ENCODE measurements at places on chromosomes 4 and X. TPM values are rescaled to one million over a fixed set of nuclear protein-coding genes. Genes with fewer than 3 reads are reported as not detected.

BMP3 gene
- total RNA-seq: not detected

SH2D1A gene
- not detected for total RNA-seq

ACE2 gene
- not detected for total RNA-seq

CCNA2 gene
- 9.3 TPM for total RNA-seq

DCAF4L1 gene
- 0.24 TPM for total RNA-seq

FATE1 gene
- not detected for total RNA-seq

- H3K4me3 ChIP-seq: no peak overlapping the region
- no peak overlapping the region for H3K27ac ChIP-seq
- peak; percentile 55 for DNase-seq
- H3K4me1 ChIP-seq: no peaks in the 10 kb centered on the region
- H3K27me3 ChIP-seq: no peaks in the 10 kb centered on the region
These were observed 18.9 kb downstream of the TMEM175 start for GRCh38 chr4:951186-951585.

DNA sequence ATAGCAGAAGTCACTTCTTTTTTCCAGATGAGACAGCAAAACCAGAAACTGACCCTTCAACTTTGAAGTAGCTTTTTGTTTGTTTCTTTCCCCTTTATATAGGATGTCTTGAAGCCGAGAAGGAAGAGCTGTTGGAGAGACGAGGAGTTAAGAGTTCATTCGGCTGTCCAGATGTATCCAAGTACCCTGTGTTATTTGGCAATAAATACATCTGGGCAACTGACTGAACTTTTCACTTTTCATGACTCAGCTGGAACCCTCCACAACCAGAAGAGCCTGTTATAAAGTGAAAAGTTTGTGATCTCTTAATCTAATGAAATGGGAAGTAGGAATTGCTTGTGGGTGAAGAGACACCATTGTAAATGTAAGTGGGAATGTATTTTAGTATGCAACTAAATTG lies 131.2 kb downstream of the HTR2C start:
- H3K27ac ChIP-seq: no peak overlapping the region
- peaks cover 3% of the 10 kb centered on the region for H3K27me3 ChIP-seq
- no peak for DNase-seq

- H3K27me3 ChIP-seq: no peaks in the 10 kb centered on the region
- no peak for DNase-seq
- H3K4me3 ChIP-seq: no peak overlapping the region
- H3K27ac ChIP-seq: no peak overlapping the region
These were observed 114.6 kb downstream of the RASL11B start for GRCh38 chr4:52976523-52977230.

DNA sequence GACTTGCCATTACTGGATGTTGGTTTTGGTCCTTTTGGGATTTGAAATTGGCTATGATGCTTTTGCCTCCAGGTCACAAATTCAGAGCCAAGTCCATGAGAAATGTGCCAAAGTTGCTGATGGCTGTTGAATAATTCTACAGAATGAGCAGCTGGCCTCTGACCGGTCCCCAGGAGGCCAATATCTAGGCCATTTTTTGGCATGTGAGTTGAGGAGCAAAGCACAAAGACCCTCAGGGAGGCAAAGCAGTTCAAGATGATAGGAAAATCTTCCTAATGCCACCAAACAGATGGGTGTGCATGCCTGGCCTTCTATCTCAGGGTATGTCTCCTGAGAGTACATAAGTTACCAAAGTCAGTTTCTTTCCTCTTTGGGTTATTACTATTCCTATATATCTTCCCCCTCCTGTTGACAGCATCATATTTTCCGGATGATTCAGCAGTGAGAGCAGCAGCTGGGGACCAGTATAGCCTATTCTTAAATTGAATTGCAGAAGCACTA lies 44.4 kb downstream of the SEL1L3 start:
- no peaks in the 10 kb centered on the region for H3K27me3 ChIP-seq
- H3K27ac ChIP-seq: no peak overlapping the region
- peaks cover 13% of the 10 kb centered on the region for H3K36me3 ChIP-seq
- peaks cover 48% of the 10 kb centered on the region for H3K4me1 ChIP-seq
- DNase-seq: no peak

- H3K4me1 ChIP-seq: no peaks in the 10 kb centered on the region
- DNase-seq: no peak
- no peaks in the 10 kb centered on the region for H3K27me3 ChIP-seq
- no peaks in the 10 kb centered on the region for H3K36me3 ChIP-seq
- no peak overlapping the region for H3K27ac ChIP-seq
- no peak overlapping the region for H3K4me3 ChIP-seq
These were observed 23.5 kb downstream of the RAB40A start for GRCh38 chrX:103495786-103496185.

- peaks cover 33% of the 10 kb centered on the region for H3K4me1 ChIP-seq
- DNase-seq: no peak
- H3K27ac ChIP-seq: no peak overlapping the region
- peaks cover 90% of the 10 kb centered on the region for H3K27me3 ChIP-seq
- H3K4me3 ChIP-seq: peak overlapping the region; percentile 22
- H3K36me3 ChIP-seq: peaks cover 9% of the 10 kb centered on the region
These were observed 9.0 kb downstream of the HAND2 start for GRCh38 chr4:173520921-173521466.

DNA sequence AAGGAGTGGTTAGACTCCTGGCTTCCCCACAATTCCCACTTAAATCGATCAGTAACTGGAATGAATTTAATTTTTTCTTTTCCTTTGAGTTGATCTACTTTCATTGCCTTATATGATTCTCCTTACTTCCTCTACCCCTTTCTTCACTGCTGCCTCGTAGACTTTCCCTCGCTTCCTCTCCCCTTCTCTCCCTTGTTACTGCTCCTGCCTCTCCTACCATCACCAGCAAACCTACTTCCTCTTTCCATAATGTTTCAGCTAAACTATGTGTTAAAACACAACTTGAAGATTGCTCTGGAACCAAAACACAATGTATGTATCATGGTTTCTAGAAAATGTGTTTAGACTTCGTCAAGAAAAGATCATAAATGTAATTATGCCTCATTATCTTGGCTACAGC lies 132.0 kb upstream of the TET2 start:
- DNase-seq: no peak
- H3K36me3 ChIP-seq: no peaks in the 10 kb centered on the region
- H3K4me3 ChIP-seq: no peak overlapping the region
- no peak overlapping the region for H3K27ac ChIP-seq
- H3K4me1 ChIP-seq: no peaks in the 10 kb centered on the region

- no peak overlapping the region for H3K4me3 ChIP-seq
- no peaks in the 10 kb centered on the region for H3K36me3 ChIP-seq
- no peak for DNase-seq
- H3K27me3 ChIP-seq: no peaks in the 10 kb centered on the region
- H3K27ac ChIP-seq: no peak overlapping the region
- H3K4me1 ChIP-seq: no peaks in the 10 kb centered on the region
These were observed 560.4 kb downstream of the STPG2 start for GRCh38 chr4:97582890-97583289.

DNA sequence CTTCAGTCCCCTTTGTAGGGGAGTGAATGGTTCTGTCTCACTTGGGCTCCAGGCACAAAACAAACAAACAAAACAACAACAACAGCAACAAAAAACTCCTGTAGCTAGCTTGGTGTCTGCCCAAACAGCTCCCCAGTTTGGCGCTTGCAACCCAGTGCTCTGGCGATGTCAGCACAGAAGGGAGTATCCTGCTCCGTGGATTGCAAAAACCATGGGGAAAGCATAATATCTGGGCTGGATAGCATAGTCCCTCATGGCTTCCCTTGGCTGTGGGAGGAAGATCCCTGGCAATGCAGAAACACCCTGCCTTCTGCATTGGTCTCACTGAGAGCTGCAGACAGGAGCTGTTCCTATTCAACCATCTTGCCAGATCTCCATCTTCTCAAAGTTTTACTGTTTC lies 39.7 kb downstream of the UGT2B17 start:
- no peak overlapping the region for H3K27ac ChIP-seq
- H3K36me3 ChIP-seq: no peaks in the 10 kb centered on the region
- H3K4me1 ChIP-seq: no peaks in the 10 kb centered on the region
- H3K4me3 ChIP-seq: no peak overlapping the region

DNA sequence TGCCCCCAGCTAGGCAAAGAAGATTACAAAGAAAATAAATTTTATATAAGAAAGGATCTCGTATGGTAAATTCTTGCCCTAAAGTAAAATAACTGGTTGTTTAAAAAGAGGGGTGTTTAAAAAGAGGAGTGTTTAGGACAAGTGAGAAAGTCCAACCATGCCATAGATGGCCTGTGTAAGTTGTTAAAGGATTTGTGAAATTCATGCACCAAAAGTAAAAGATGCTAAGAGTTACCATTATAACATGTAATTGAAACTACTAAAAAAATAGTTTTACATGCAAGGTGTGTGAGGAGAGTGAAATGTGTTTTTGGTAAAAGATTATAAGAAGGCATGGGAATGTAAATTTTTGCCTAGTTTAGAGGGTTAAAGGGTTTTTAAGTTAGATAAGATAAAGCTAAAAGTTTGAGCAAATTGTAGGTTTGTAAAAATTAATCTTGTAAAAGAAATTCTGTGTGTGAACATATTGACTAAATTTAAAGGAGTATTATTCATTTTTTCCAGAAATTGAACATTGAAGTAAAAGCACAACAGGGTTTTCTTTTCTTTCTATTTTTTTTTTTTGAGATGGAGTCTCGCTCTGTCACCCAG lies 20.1 kb downstream of the HTT-AS start:
- DNase-seq: no peak
- peaks cover 20% of the 10 kb centered on the region for H3K27me3 ChIP-seq
- H3K27ac ChIP-seq: no peak overlapping the region

- H3K36me3 ChIP-seq: no peaks in the 10 kb centered on the region
- DNase-seq: no peak
- peaks cover 4% of the 10 kb centered on the region for H3K4me1 ChIP-seq
These were observed 16.5 kb upstream of the SMIM14 start for GRCh38 chr4:39655211-39655610.

DNA sequence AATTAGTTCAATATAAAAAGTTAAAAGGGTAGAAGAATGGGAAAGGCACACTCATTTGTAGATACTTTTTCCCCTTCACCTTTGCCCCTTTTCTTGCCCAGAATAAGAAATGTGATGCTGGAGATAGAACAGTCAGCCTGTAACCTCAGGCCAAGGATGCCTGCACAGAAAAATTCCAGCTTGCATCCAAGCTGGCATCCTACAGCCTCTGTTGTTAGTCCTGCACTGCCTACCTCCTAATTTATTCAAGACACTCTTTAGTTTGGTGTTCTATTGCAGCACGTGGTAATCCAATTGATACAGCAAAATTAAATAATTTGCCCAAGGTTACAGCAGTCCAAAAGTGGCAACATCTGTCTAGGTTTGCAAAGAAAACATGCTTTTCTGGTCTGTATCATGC lies 9.7 kb upstream of the USO1 start:
- H3K27ac ChIP-seq: peak overlapping the region; percentile 78
- no peaks in the 10 kb centered on the region for H3K27me3 ChIP-seq
- no peak for DNase-seq

- no peaks in the 10 kb centered on the region for H3K36me3 ChIP-seq
- H3K27me3 ChIP-seq: peaks cover 2% of the 10 kb centered on the region
- no peak overlapping the region for H3K4me3 ChIP-seq
- H3K27ac ChIP-seq: no peak overlapping the region
- no peaks in the 10 kb centered on the region for H3K4me1 ChIP-seq
- no peak for DNase-seq
These were observed 415.1 kb upstream of the MAD2L1 start for GRCh38 chr4:120481756-120482155.

DNA sequence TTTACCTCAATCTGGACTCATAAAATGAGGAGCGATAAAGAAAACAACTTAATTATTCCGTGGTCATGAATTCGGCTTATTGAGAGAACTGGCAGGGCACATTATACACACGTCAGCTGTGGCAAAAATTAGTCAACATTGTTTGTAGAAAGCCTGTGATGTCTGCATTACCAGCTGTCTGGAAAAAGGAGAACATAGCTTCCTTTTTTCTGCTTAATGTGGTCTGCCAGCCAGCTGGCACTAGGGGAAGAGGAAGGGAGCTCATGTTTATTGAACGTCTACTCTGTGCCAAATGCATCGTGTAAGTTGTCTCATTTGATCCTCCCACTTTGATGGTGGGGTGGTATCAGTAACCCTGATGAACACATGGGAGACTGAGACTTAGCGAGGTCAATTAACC lies 367.6 kb downstream of the ARHGAP24 start:
- no peak overlapping the region for H3K4me3 ChIP-seq
- H3K4me1 ChIP-seq: peaks cover 34% of the 10 kb centered on the region
- DNase-seq: no peak
- H3K36me3 ChIP-seq: no peaks in the 10 kb centered on the region

DNA sequence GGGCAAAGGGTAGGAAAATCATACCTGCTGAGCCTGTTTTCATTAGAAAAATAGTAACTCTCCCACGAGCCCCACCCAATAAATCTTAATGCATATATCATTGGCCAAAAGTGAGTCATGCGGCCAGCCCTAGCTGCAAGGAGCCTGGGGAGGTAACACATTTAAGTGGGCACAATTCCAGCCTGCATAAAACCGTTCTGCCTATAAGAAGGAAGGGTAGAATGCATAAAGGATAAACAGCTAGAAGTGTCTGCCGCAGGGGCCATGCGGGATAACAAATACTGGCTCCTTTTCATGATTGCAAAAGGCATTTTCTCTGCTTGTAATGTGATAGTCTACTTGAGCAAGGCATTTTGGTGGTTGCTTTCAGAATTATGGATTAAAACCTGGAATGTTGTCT lies 37.1 kb downstream of the EFHC2 start:
- no peaks in the 10 kb centered on the region for H3K4me1 ChIP-seq
- H3K27me3 ChIP-seq: no peaks in the 10 kb centered on the region
- no peak overlapping the region for H3K27ac ChIP-seq
- no peak for DNase-seq
- H3K36me3 ChIP-seq: no peaks in the 10 kb centered on the region
- H3K4me3 ChIP-seq: no peak overlapping the region

DNA sequence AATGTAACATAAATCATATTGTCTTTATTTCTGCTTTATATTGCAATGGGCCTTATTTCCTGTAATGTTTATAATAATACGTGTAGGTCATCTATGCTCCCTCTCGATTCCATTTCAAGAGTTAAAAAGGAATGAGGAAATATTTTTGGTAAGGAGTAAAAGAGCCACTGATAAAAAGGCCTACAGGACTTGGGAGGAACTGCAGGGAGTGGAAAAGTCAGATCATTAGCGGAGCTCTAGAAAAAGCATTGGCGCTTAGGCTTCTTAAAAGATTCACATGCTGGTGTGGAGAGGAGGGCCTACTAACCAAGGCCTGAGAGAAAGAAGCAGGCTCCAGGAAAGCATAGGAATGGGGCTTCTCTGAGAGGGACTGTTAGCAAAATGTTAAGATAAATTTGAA lies 82.9 kb upstream of the PNPLA4 start:
- H3K27me3 ChIP-seq: peaks cover 6% of the 10 kb centered on the region
- H3K36me3 ChIP-seq: no peaks in the 10 kb centered on the region
- DNase-seq: no peak
- H3K4me1 ChIP-seq: no peaks in the 10 kb centered on the region
- no peak overlapping the region for H3K4me3 ChIP-seq

GRCh38 chrX:34270434-34270833 lies 138.3 kb upstream of the FAM47A start:
- peaks cover 6% of the 10 kb centered on the region for H3K27me3 ChIP-seq
- H3K36me3 ChIP-seq: no peaks in the 10 kb centered on the region
- no peak for DNase-seq
- no peaks in the 10 kb centered on the region for H3K4me1 ChIP-seq
- no peak overlapping the region for H3K27ac ChIP-seq

GRCh38 chr4:148481636-148482035 lies 39.4 kb upstream of the NR3C2 start:
- H3K36me3 ChIP-seq: no peaks in the 10 kb centered on the region
- no peaks in the 10 kb centered on the region for H3K4me1 ChIP-seq
- no peak for DNase-seq
- H3K27me3 ChIP-seq: peaks cover 6% of the 10 kb centered on the region
- no peak overlapping the region for H3K4me3 ChIP-seq
- H3K27ac ChIP-seq: no peak overlapping the region

GRCh38 chr4:85459736-85460135 lies 15.2 kb upstream of the ARHGAP24 start:
- H3K27ac ChIP-seq: no peak overlapping the region
- no peaks in the 10 kb centered on the region for H3K36me3 ChIP-seq
- peaks cover 2% of the 10 kb centered on the region for H3K27me3 ChIP-seq
- H3K4me3 ChIP-seq: no peak overlapping the region
- no peak for DNase-seq
- no peaks in the 10 kb centered on the region for H3K4me1 ChIP-seq

Measured in chondrocyte (in vitro differentiated cells).